ENCODE measurements at places on chromosomes 11 and 22. TPM values are rescaled to one million over a fixed set of nuclear protein-coding genes. Genes with fewer than 3 reads are reported as not detected.

The ZFPL1 gene
- polyA plus RNA-seq = 62.8 TPM

The OR6T1 gene
- not detected for polyA plus RNA-seq

The SUSD2 gene
- 0.28 TPM for polyA plus RNA-seq

DNA sequence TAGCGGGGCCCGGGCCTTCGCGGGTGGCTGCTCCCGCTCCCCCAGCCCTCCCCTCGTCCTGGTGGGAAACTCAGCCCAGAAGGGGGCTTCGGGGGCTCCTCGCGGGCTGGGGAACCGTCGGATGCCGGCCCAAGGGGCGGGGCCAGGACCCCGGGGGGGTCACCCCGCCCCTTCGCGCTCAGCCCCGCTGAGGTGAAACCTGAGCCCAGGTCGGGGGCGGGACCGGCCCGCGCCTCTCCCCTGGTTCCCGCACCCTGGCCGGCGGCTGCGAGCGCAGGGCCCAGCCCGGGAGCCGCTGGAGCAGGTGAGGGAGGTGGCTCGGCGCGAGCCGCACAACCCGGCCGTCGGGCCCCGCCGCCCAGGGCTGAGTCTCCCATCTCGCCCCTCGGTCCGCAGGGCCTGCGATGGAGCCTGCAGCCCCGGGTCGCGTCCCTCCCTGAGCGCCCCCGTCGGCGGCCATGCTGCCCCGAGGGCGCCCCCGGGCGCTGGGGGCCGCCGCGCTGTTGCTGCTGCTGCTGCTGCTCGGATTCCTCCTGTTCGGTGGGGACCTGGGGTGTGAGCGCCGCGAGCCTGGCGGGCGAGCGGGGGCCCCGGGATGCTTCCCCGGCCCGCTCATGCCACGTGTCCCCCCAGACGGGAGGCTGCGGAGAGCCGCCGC lies at the start of gene LARGE2:
Gene LARGE2 (plus strand): TSS at position 232 of the 658 bp plus-strand sequence. CDS start 227 bp downstream, at position 459.
- no peak for DNase-seq

GRCh38 chr11:73466643-73467042 lies 90.4 kb downstream of the RELT start:
- no peak for DNase-seq

- DNase-seq = no peak
Observed at GRCh38 chr11:15883455-15883920, 472.9 kb downstream of the SOX6 start.
